ENCODE measurements at places on chromosomes 5 and 9.
A peak's percentile ranks its signal among the peaks of the same experiment; 100 is the strongest.

DNA sequence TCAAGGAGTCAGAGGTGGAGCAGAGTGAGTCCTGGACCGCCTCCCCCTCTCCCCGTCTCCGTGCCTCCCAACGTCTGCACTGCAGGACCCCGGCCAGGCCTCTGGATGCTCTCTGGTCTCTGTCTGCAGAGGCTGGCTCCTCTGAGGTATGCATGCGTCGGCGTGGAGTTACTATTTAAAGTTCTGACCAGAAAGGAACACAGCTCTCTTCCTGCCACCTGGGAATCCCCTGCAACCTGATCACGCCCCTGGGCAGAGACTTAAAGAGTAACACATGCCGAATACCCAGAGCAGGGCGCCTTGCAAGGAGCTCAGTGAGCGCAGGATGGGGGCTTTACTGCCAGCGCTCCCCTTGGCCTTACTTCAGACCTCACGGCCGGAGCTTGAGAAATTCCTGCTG, 16.0 kb downstream of the ANXA6 start:
- peak; percentile 31 for DNase-seq

DNA sequence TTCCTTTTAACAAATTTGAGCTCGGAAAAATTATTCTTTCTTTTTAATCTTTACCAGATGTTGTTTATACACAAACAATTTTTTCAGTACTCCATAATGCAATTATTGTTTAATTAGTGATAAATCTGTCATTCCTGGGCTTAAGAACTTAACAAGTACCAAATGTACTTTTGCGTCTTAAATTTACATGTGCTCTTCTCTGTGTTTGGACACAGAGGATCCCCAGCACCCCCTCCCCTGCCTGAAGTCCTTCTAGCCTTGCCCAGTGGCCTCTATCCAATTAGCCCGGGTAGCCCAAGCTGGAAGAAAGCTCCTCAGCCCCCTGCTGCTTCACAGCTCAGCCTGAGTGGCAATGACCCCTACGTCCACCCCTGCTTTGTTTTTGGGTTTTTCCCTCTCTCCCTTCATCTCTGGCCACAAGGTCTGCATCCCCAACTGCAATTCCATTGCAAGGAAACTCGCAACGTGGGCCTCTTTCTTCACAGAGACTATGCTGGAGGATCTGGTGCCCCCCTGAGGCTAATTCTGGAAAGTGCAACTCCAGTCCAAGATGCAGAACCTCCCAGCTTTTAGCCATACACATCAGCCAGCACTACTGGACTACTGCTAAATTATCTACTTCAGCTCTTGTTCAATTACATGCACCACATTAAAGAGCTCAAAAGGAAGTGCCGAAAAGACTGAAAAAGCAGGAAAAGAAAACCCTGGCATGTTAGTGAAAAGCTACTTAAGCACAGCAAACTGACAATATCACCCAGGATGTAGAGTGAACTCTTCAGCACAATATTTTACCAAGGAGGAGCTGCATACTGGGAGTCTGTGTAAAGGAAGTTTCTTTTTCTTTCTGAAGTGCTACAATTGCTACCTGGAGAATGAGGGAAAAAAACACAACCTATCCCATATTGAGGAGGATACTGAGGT, 186.2 kb downstream of the FANCC start:
- DNase-seq: no peak

DNA sequence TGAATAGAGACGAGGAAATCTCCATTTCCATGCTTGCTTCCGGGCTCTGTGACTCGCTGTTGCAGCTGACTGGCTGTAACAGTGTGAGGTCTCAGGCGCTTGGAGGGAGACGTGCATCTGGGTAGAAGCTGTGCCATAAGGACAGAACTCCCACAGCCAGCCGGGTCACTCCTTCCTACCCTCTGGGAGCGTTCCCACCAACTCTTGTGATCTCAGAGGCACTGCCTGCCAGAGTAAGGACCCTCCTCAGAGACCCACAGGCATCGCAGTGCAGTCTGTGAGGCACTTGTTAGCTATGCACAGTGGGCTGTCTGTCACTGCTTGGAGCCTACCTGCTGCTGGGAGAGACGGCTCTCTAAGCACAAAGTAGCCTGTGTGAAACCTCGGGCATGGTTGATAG, 203.4 kb upstream of the SEMA6A start:
- DNase-seq: no peak

GRCh38 chr5:168972731-168973130, 328.2 kb downstream of the SLIT3 start:
- DNase-seq: no peak

- no peak for DNase-seq
Observed at GRCh38 chr9:118023644-118024043, 319.4 kb downstream of the TLR4 start.

- DNase-seq: no peak
Observed at GRCh38 chr5:31193116-31193515, 370 bp upstream of the CDH6 start.

GRCh38 chr9:91803151-91803940, 146.7 kb downstream of the ROR2 start:
- no peak for DNase-seq

DNA sequence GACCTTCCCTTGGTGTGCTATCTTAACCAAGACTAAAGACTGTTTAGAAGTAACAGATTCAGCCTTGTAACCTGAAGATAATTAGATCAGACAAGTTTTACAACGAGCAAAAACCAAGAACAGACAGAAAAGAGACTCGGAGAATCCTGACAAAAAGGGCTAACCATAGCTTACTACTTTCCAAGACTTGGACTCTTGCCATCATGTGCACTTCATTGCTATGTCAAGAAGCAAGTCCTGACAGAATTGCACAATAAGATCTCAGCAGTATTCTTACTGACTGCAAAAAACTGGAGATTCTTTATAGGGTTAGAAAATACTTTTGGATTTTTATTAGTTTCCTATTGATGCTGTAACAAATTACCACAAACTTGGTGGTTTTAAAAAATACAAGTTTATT, 1539.0 kb upstream of the NUDT12 start:
- no peak for DNase-seq

DNA sequence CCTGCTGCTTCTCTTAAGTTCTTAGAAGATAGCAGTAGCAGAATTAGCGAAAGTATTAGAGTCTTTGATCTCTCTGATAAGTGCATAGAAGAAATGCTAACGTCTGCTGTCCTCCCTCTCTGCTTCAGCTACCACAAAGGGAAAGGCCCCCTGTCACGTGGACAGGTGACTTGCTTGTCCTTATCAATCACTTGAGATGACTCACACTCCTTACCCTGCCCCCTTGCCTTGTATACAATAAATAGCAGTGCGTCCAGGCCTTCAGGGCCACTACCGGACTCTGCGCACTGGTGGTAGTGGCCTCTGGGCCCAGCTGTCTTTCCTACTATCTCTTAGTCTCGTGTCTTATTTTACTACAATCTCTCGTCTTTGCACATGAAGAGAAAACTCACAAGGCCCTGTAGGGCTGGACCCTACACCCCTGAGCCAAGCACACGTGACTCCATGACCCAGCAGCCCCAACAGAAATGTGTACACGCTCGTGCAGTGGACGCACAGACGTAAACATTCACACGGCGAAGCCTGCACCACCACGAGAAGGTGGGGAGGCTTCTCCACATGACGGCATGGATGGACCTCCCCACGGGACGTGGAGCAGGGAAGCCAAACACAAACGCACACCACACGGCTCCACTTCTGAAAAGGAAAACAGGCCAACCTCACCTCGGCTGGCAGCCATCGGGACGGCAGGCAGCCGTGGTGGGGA, 38.3 kb downstream of the PNPLA7 start:
- DNase-seq: no peak

- DNase-seq: no peak
Observed at GRCh38 chr5:174571662-174572397, 152.6 kb upstream of the MSX2 start.

GRCh38 chr5:171970826-171971225, 35.6 kb downstream of the FBXW11 start:
- DNase-seq: no peak

DNA sequence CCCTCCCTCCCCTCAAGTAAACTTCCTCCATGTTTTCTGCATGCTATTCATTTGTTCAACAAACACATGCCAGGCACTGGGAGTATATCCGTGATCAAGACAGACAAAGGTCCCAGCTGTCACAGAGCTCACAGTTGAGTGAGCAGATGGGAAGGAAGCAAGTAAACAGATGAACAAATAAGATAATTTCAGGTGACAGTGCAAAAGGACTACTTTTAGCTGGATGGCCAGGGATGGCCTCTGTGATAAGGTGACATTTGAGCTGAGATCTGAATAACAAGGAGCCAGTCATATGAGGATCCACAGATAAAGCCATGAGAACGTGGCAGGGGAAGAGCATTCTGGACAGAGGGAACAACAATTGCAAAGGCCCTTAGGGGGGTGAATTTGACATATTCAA, 121.7 kb upstream of the RAD23B start:
- no peak for DNase-seq

GRCh38 chr9:34771007-34771406, 61.1 kb upstream of the CCL21 start:
- DNase-seq: no peak

DNA sequence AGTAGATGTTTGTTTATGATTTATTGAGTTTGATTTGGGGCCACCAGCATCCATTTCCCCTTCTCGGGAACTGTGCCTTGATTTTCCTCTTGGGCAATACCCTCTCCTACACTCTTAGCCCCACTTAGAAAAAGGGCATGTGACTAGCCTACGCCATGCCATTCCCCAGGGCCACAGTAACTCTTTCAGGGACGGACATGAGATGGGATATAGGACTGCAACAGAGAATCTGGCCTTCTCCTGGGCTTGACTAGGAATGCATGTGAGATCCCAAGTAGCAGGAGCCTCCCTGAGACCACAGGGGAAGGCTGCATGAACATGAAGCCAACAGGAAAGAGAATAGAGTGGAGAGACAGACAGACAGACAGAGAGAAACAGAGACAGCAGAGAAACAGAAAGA, 30.7 kb upstream of the SPARC start:
- no peak for DNase-seq

DNA sequence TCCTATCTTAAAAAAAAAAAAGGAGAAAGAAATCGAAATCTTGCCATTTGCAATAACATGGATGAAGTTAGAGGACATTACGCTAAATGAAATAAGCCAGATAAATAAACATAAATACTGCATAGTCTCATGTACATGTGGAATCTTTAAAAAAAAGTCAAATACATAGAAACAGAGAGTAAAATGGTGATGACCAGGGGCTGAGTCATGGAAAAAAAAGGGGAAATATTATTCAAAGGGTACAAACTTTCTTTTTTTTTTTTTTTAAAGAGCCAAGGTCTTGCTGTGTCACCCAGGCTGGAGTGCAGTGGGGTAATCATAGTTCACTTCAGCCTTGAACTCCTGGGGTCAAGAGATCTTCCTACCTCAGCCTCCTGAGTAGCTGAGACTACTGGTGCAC, 310.1 kb downstream of the ZNF608 start:
- DNase-seq: no peak

- no peak for DNase-seq
Observed at GRCh38 chr9:88090151-88090581, 48.1 kb downstream of the SPATA31C2 start.

DNA sequence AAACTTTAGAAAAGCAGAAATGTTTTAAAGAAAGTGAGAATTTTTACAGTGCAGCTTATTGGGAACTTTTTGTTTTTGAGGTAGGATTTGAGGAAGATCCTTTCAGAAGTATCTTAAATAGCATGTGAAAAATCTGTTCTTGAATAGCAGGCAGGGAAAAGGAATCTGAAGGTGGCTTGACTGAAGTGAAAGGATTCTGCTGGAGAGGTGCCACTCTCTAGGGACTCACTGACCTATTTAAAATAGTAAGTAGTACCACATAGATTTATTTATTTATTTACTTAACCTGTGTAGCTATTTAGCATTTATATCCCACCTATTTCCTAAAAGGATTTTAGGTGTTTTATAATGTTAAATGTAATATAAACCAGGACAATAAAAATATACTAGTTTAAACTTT, 69.1 kb downstream of the NIPBL start:
- no peak for DNase-seq

DNA sequence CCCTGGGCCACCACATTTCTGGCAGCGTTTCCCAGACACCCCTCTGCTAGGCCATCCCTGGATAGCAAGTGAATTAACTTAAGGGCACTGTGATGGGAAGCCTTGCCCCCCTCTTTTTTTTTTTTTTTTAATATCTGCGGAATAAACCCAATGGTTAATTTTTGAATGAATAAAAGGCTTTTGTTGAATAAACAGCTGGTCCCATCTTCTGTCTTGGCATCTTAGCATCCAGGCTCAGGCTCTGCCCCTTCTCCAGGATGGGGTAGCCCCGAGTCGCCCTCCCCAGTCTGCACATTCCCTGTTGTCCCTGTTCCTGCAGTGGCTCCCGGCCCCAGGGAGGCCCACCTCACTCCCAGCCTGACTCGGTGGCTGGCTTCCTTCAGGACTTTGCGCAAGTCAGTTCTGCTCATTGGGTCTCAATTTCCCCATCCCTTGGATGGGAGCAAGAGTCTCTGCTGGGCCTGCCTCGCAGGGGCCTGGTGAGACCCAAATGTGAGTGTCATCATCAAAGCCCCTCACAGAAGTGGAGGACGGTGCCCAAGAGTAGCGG, 29.0 kb upstream of the HMCN2 start:
- DNase-seq: no peak

GRCh38 chr9:90441814-90442213, 200.8 kb downstream of the DIRAS2 start:
- DNase-seq: no peak

DNA sequence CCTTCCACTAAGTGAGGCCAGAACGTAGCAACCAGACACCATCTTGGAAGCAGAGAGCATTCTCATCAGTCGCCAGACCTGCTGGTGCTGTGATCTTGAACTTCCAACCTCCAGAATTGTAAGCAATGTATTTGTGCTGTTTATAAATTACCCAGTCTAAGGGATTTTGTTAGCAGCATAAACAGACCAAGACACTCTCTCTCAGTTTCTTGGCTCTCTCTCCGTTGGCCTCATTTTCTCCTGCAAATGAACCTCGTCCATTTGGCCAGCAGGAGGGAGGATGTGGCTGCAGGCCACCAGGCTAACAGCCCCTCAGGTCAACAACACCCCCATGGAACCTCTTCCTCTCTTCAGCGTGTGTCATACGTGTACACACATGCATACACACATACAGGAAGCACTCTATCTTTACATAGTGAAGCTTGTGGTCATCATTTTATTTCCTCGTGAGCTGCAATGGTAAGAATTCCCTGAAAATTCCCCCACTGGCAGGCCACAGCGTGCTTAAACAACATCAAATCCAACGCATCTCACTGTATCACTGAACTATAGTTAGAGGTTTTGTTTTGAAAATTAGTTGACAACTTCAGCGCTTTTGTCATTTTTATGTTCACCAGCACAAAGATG, 62.8 kb upstream of the PPP1R26 start:
- no peak for DNase-seq

DNA sequence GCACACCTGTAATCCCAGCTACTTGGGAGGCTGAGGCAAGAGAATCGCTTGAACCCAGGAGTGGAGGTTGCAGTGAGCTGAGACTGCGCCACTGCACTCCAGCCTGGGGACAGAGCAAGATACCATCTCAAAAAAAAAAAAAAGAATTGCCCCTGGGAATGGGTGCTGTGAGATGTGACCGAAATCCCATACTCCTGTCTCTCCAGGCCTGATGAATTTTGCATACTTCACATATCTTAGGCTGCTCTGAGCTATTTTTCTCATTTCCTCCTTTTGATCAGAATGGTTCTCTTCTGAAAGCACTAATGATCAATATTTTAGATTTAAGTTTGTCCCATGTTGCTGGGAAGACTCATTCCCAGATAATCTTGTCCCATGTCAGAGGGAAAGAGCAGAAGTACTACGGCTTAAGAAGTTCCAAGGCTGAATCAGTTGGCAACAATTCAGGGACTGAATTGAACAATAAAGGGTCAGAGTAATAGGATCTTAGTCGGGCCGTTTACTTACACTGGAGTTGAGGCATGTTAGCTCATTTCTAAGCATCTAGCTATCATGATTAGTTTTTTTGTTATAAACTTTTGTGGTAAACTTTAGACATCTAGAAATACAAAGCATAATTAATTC, 44.2 kb upstream of the TENT2 start:
- DNase-seq: no peak
